Stimulated activated CD8-positive, alpha-beta memory T cell treated with anti-CD3 and anti-CD28 coated beads, Interleukin-2, amount 100 ng/mL, for 1 hour (primary cell): ENCODE measurements at places on chromosomes 1 and 21.

DNA sequence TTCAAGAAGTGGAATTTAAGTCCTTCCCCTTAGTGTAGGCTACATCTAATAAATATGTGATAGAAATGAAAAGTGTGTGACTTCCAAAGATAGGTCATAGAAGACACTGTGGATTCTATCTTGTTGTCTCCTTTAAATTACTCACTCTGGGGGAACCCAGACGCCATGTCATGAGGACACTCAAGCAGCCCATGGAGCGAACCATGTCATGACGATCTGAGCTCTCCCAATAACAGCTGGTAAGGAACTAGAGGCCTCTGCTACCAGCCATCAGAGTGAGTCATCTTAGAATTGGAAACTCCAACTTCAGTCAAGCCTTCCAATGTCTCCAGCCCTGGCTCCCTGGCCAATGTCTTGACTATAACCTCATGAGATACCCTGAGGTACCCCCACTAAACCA, 6.3 kb downstream of the COA7 start:
- no peak for DNase-seq

GRCh38 chr1:61012341-61012761, 70.0 kb upstream of the NFIA start:
- no peak for DNase-seq

GRCh38 chr1:171983584-171983983, 142.3 kb downstream of the DNM3 start:
- no peak for DNase-seq

- DNase-seq: no peak
Measured at GRCh38 chr1:175717610-175718540, 25.5 kb downstream of the TNR start.

DNA sequence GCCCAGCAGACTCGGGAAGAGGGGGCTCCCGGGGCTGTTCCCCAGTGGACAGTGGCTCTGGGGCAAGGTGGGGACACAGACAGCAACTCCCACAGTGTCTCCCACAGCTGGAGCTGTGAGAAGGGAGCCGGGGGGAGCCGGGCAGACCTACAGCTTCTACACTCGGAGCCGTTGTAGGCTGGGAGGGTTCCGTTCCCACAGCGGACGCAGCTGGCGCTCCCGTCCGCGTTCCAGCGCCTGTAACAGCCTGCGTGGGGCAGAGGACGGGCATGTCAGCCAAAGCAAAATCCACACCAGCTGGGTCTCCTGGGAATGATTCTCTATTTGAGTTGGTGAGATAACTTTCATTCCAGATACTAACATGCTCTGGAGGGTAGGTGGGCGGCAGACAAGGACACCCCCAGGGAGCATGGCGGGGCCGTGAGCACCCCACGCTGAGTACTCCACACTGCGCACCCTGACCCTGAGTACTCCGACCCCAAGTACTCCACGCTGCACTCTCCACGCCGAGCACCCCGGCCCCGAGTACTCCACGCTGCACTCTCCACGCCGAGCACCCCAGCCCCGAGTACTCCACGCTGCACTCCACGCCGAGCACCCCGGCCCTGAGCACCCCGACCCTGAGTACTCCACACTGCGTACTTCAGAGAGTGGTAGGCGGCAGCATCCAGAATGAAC, 13.4 kb upstream of the RNF223 start:
- DNase-seq: no peak

GRCh38 chr1:26854906-26855305, 8.0 kb upstream of the SFN start:
- no peak for DNase-seq

- no peak for DNase-seq
Measured at GRCh38 chr1:114234408-114235124, 80.9 kb upstream of the SYT6 start.
